NCI-H187 (cell line): ENCODE measurements at places on chromosomes 2 and 18.

DNA sequence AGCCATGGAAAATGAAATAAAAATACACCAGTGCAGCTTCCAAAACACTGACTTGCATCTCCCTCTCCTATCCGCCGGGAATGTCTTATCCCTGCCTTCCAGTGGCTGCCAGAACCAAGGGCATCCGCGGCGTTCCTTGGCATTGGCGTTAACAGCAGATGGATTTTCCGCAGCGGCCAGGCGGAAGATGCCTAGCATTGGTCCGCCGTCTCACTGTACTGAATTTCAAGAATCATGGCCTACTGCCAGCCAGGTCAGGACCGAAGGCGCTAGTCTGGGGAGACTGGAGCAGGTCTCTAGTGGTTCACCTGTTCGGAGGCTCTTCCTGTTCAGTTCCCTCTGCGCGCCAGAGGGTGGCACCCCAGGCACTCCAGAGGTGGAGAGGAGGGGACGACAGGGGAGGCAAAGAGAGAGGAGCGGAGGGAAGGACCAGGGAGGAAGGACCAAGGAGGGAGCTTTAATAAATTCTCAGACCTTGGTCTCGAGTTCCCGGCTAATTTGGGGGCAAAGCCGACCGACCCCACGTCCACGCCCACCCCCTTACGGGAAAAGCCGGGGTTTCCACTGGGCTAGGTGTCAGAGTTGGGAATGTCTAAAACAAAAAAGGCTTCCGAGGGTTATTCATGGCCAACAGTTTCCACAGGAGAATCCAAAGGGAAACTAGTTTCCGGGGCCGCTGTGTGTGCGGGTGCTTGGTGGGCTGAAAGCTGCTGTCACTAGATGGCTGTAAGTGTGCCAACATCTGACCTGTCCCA, 3.7 kb upstream of the BCL2L11 start:
- DNase-seq = peak; percentile 31

GRCh38 chr2:86703704-86704361, 16.3 kb upstream of the RMND5A start:
- no peak for DNase-seq

DNA sequence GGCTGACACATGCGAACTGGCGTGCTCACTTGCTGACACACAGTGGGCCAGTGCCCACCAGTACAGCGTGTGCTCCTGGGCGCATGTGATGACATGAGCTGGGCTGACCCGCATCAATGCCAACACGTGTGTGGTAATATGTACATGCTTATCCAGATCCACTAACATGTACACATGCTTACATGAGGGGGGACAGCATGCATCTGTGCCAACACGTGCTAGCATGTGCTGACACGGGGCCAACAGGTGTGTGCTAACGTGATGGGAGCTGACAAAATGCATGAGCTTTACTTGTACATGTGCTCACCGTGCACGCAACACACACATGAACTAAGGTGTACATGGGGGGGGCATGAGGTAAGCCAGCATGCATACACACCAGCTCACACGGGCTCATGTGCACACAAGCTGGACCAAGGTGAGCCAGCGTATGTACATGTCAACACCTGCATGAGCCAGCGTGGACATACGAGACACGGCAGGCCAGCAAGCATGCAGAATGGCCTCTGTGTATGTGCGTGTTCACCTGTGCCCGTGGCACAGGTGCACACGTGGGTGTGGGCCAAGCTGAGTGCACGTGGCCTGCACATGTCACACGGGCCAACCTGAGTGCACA, 28.5 kb downstream of the GPC1 start:
- DNase-seq = no peak

- no peak for DNase-seq
Measured at GRCh38 chr2:62475172-62476011, 30.6 kb downstream of the TMEM17 start.

GRCh38 chr18:23738575-23738974, 49.3 kb downstream of the LAMA3 start:
- DNase-seq = no peak

DNA sequence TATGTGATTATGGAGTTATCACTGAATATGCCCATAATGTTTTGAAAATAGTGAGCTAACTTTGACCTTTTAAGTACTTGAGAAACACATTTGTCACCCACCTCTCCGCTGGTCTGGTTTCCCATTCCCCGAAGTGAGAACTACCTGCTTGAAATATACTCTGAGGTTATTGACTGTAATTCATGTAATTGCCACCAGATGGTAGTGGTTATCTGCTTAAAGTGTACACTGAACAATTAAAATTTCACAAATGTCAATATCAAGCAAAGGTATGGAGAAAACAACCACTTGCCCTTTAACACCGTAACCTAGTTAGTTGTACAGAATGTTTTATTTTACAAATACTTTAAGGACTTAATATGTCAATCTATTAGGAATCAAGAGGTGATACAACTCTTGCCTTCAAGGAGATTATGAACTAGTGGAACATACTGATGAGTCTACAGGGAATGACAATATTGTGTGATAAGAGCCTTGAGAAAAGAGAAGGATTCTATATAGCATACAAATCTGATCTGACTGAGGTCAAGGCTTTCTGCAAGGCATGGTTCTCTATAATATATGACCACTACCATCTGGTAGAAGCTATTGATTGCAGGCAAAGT, 316.8 kb upstream of the KCNH7 start:
- no peak for DNase-seq

DNA sequence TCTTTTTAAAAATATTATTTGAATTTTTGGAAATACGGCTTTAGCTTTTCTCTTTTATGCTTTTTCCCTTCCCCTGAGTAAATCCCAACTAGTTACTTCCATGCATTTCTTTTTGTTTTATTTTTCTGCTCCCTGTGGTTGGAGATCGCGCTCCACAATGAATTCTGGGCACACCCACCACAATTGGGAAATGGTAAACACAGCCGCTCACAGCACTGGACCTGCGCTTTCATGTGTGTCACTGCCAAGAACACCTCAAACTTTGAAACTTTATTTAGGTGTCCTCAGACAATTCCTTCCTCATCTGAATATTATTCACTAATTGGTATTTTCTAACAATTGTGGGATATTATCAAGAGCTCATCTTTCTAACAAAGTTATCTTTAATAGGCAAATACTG, 82.8 kb upstream of the TMEM18 start:
- DNase-seq = no peak

DNA sequence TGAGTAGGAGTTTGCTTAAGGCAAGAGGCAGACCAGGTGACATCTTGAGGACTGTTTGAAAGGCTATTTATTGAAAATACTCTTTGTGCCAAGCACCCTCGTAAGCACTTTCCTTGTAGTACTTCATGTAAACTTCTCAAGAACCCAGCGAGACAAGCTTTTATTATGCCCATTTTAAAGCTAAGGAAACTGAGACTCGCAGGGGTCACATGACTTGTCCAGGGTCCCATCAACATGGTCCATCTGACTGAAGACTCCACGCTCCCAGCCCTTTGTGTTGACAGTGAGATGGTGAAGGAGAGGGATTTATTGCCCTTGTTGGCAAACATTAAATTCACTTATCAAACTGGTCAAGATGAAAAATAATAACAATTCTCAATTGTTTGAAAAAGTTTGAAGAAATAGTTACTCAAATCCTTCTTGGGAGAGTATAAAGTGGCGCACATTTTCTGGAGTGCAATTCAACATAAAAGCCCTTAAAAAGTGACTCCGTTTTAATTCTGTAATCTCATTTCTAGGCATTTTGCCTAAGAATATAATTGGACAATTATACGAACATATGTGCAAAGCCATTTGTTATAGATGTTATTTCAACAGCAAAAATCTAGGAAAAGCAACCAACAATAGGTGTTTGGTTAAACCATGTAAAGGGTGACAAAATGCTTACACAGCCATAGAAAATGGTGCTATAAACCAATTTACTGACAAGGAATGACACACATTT, 270.5 kb upstream of the NCKAP5 start:
- no peak for DNase-seq

DNA sequence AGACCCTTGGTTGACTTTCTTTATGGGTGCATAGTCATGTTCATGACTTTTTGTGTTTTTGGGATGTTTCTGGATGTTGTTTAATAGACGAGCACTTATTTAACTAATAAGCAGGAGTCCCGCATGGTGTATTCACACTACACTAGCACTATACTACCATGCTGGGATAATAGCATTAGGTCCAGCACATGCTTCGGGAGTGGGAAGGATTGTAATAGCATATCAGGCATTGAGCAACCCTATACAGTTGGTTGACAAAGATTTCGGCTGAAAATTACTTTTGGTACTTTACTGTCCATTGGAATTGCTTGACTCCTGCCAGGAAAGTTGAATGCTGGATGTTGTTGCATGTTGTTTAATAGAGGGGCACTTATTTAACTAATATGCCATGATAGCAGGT, 2.8 kb downstream of the SH3RF3 start:
- DNase-seq = no peak

- no peak for DNase-seq
Measured at GRCh38 chr2:58650781-58651180, 409.7 kb upstream of the FANCL start.

- no peak for DNase-seq
Measured at GRCh38 chr2:158130832-158131473, 29.3 kb downstream of the UPP2 start.

- DNase-seq = no peak
Measured at GRCh38 chr2:224062481-224063297, 23.6 kb upstream of the SERPINE2 start.

GRCh38 chr2:12348216-12348615, 368.5 kb upstream of the TRIB2 start:
- no peak for DNase-seq

DNA sequence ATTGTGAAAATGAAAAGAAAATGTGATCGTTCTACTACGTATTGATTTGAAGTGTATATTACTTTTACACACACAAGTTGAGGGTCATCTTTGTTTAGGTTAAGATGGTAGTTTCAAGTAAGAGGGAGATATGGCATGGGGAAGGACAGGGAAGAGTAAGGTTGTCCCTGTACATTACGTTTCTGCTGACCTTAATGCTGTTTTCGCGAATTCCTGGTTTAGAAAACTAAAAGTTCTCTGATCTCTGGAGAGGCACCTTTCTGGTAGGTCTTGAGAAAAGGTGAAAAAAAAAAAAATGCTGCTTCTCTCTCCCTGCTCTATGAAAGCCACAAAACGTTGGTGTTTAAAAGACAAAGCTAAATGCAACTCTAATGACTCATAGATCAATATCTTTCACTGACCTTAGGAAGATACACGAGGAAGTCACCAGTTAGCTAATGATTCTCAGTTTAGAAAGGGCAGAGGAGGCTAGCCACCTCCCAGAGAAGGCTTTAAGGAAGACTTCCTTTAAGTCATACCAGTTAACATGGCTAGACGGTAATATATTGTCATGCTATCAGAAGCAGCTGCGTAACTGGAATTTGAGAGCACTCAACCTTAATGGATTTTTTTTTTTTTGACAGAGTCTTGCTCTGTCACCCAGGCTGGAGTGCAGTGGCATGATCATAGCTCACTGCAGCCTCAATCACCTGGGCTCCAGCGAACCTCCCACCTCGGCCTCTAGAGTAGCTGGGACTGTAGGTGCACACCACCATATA, 13.2 kb downstream of the TXNDC2 start:
- peak; percentile 26 for DNase-seq

- DNase-seq = no peak
Measured at GRCh38 chr2:216201692-216202306, 92.7 kb downstream of the XRCC5 start.

- no peak for DNase-seq
Measured at GRCh38 chr2:23536326-23536725, 151.3 kb downstream of the KLHL29 start.

GRCh38 chr2:198928026-198928425, 529.7 kb downstream of the SATB2 start:
- DNase-seq = no peak

GRCh38 chr2:221726894-221727513, 154.9 kb upstream of the EPHA4 start:
- no peak for DNase-seq
